Stimulated activated CD8-positive, alpha-beta memory T cell treated with anti-CD3 and anti-CD28 coated beads, Interleukin-12 subunit alpha, Interleukin-12 subunit beta, amount 100 ng/mL, for 1 hour (primary cell): ENCODE measurements at places on chromosomes 1 and 21.

DNA sequence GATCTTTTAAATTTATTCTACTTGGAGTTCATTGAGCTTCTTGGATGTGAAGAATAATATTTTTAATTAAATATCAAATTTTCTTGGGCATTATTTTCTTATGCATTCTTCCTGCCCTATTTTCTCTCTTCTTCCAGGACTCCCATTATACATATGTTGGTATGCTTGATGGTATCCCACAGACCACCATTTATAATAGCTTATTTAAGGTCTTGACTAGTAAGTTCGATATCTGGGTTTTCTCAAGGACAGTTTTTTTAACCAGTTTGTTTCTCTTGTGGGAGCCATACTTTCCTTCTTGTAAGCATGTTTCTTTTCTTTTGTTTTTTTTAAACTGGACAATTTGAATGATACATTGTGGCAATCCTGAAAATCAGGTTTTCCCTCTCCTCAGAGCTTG is 15.4 kb upstream of the DDR2 start:
- DNase-seq, result no peak

- no peak for DNase-seq
Measured at GRCh38 chr21:18759751-18760161, 356.2 kb upstream of the TMPRSS15 start.

DNA sequence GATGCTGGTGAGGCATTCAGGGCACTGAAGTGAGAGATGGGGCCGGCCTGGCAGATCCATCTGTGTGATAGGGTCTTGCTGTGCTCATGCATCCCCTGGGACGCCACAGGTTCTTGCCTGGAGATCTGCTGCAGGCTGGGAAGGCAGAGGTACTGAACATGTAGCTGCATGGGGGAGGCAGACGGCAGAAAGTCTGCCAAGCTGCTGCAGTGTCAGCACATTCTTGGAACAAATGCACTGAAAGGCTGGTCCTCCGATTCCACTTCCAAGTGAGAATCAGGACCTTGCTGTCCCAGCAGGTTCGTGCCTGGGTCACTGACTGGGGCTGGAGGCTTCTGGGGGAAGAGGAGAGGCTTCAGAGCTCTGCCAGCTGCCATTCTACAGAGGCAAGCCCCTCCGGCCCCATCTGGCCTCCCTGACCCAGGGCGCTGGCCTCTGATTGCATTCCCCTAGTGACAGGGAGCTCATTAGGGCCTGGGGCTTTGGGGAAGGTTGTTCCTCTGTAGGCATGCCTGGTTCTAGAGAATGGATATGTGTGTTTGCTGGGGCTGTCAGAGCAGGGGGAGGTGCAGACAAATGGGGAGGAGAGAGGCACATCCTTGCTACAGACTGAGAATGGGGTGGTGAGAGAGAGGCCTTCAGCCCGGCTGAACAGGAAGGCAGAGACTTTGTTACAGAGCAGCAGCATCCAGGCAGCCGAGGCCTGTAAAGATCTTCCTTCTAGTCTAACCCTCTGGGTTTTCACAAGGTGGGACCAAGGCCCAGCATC is 174.0 kb downstream of the TRABD2B start:
- no peak for DNase-seq

- no peak for DNase-seq
Measured at GRCh38 chr1:154707901-154708463, 100.0 kb upstream of the ADAR start.

DNA sequence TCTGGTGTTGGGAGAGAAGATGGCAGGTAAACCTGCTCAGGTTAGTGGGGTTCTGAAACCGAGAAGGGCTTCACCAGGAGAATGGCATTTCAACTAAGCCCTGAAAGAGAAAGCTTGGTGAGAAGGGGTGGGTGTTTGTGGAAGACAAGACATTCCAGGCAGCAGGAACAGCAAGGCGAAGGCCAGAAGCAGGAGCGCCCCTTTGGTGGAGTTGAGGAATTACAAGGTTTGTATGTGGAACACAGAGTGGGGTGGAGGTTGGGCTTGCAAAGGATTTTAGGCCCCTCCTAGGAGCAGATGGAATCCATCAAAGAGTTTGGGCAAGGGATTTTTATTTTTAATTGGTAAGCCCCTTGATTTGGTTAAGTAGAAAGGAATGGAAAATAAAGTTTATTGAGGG is 24.8 kb upstream of the ELOA start:
- DNase-seq, result no peak

DNA sequence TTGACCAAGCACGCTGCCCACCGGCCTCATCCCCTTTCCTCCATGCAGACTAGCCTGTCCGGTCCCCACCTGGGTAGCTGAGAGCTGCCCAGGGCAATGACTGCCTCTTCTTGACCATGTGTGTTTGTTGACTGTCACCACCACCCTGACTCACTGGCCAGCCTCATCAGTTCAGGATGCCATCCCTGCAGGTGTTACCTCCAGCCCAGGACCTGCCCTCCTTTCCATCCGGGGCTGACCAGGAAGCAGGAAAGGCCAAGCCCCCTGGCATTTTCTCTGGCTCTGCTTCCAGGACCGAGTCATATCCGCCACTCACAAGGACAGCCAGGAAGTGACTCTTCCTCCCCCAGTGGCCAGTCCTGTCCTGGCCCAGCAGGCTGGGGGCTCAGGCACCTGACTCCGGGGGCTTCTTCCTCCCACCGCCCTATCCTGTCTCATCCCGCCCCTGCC is 17.1 kb downstream of the EPHA2 start:
- no peak for DNase-seq

- DNase-seq, result no peak
Measured at GRCh38 chr1:16984717-16985116, 4.3 kb upstream of the MFAP2 start.

DNA sequence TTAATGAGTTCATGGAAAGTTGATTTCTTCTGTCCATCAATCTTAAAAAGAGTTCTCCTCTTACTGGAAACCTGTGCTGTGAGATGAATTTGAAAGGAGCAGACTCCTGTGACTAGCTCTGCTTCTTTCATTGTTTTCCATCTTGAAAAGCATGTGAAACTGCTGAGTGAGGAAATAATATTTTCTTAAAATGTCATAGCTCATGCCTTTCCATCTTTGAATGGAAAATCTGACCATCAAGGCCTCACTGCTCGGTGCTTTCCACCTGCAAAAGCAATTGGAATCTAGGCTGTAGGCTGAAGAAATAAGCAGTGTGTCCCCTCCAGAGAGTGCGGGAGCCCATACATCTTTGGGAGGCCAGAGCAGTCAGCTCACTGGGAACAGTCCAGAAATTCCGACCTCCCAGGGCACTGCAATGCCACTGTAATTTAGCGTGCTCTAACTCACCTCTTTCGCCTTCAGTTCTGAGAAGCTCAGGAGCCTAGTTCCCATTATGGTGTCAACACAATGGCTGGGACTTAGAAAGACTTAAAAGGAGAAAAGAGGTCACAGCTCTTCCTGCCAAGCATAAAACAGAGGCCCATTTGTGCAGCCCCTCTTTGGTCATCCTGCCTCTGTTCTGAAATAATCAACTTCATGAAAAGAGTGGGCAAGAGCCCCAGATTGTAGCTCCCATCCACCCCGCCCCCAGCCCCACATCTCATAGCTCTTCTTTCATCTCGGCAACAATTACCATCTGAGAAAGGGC is 50.4 kb upstream of the F3 start:
- no peak for DNase-seq

- no peak for DNase-seq
Measured at GRCh38 chr1:206469933-206470691, at the start of gene IKBKE. IKBKE (plus strand) TSS chr1:206470476; CDS start chr1:206473228, 2,752 bp downstream.

- no peak for DNase-seq
Measured at GRCh38 chr1:233700338-233700737, 86.4 kb downstream of the KCNK1 start.

- no peak for DNase-seq
Measured at GRCh38 chr1:191851799-191852595, 306.3 kb upstream of the RGS18 start.

- DNase-seq, result peak; percentile 20
Measured at GRCh38 chr1:193058529-193059281, 455 bp downstream of the UCHL5 start.

- no peak for DNase-seq
Measured at GRCh38 chr1:6185635-6186382, 5.7 kb upstream of the CHD5 start.

DNA sequence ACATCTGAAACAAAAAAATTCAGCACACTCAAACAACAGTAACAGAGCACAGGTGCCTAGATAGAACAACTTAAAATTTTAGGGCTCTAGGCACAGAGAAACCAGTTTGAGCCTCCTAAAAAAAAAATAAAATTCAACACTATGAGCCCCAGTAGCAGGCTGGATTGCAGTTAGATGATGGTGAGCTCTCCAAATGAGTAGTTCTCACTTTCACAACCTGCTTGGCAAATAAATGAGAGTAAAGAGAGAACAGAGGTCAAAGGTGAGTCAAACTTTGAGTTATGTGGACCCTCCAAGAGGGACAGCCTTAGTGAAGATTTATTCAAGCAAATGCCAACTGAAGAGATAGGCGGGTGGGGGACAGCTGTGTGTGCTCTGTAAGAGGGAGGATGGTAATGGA is 3.6 kb downstream of the BEND5 start:
- no peak for DNase-seq

DNA sequence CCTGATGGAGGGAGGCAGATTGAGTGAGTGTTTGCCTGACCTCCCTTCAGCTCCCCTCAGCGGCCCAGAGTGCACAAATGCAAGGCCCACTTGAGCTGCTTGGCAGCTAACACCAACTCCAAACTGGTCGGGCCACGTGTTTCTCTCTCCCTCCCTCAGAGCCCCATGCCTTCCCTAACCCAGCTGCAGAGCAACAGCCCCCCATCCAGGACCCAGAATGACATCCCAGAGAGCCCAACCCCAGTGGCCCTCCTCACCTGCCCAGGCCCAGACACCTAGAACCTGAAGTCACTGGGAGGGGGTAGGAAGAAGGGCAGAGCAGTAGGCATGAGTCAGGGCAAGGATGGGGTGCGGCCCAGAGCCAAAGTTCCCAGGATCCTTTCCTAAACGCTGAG is 789 bp upstream of the S100A14 start:
- no peak for DNase-seq

DNA sequence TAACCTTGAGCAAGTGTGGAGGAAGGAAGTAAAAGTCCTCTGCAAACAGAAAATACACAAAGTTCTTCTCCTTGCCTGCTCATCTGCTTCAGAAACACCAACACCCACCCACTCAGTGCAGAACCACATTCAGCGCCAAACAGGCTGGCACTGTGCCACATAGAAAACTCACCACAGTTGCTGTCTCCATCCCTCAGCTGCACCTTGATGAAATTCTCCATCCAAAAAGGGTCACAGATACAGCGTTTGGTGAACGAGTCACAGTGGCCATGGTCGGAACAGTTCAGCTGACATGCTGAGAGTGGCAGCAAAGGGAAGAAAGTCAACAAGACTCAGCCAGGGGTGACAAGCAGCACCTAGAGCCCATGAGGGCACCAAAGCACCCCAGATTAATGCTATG is 114.5 kb downstream of the KIAA0319L start:
- DNase-seq, result no peak

DNA sequence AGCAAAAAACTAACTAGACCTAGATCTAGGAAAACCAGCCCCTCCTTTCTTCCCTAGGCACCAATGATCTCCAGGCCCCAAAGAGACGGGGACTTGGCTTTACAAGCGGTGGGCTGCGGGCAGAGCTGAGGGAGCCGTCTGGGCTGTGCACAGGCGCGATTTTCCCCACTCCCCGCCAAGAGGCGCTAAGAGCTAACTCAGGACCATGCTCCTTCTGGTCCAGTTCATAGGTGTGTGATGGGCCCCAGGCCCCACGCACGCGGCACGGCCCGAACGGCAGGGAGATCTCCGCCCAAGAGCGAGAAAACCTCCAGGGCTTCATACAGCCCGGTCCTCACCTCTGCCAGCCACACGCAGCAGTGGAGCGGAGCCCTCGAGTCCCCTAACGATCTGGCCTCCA is 7.5 kb upstream of the GPR153 start:
- no peak for DNase-seq

GRCh38 chr1:8427493-8427892 is 109.6 kb downstream of the SLC45A1 start:
- no peak for DNase-seq

- no peak for DNase-seq
Measured at GRCh38 chr1:911875-912739, 11.6 kb upstream of the SAMD11 start.

DNA sequence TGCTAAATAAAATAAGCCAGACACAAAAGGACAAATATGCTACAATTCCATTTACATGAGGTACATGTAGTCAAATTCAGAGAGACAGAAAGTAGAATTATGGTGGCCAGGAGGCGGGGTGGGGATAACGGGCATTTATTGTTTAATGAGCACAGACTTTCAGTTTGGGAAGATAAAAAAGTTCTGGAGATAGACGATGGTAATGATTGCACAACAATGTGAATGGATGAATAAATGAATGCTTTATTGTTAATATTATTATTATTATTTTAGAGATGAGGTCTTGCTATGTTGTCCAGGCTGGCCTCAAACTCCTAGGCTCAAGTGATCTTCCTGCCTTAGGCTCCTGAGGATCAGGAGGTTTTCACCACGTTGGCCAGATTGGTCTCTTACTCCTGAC is 122.0 kb downstream of the LHX4 start:
- no peak for DNase-seq

DNA sequence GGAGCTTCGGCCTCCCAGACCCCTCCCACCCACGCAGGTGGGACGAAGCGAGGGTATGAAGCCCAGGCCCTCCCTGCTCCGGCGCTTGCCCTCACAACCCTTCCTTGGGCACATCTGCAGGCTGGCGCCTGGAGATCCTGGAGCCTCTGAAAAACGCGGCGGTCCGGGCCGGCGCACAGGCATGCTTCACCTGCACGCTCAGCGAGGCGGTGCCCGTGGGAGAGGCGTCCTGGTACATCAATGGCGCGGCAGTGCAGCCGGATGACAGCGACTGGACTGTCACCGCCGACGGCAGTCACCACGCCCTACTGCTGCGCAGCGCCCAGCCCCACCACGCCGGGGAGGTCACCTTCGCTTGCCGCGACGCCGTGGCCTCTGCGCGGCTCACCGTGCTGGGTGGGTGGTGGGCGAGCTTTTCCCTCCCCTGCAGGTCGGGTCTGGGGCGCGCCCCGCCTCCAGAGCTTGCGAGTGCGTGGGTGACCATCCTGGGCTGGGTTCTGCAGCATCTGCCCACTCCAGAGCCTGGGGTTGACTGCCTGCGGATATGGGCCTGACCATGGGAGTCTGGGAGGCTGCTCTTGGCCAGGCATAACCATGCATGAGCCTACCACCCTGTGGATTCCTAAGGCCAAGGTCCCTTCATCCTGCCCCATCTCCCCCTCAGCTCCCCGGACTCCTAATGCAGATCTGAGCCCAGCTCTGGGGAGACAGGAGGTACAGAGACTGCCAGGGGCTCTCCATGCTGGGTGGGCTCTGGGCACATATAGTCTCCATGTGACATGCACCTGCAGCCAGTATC is 89.8 kb downstream of the TRIM11 start:
- no peak for DNase-seq

- no peak for DNase-seq
Measured at GRCh38 chr1:74824497-74825107, 91.7 kb downstream of the TYW3 start.

- DNase-seq, result no peak
Measured at GRCh38 chr1:15325375-15326085, 78.5 kb downstream of the FHAD1 start.

DNA sequence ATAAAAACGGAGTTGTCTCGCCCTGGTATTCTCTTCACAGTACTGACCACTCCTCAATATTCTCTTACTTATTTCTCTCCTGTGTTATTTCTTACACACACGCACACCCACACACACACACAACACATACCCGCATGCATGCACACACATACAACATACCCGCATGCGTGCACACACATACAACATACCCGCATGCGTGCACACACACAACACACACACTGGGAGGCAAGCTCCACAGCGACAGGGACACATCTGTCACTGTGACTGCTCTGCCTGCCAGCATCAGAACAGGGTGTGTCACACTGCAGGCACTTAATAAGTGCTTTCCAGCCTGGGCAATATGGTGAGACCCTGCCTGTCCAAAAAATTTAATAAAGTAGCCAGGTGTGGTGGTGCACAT is 20.8 kb upstream of the DDOST start:
- no peak for DNase-seq
